CD4-positive, alpha-beta T cell treated with Interleukin-1 beta for 1 hour (primary cell): ENCODE measurements at places on chromosomes 2 and 18.

- DNase-seq = no peak
Observed at GRCh38 chr18:35311496-35311895, 21.5 kb upstream of the ZSCAN30 start.

- DNase-seq = no peak
Observed at GRCh38 chr2:235541838-235542549, 48.2 kb downstream of the AGAP1 start.

DNA sequence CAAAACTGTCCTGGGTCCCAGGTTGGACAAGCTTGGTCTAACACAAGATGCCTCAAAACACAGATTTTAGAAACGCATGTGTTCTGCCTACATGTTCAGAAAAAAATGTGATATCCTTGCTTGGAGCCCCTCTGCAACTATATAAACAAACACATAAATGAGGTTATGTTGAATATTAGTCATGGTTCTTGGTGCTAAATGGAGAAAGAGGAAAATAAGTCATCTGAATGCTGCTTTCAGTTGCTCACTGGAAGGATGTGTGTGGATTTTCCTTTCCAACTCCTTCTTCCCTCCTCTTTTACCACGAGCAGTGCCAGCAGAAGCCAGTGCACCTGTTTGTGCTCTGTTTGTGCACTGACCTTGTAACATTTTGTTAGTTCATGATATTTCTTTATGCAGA, 85.3 kb downstream of the PIEZO2 start:
- DNase-seq = no peak

DNA sequence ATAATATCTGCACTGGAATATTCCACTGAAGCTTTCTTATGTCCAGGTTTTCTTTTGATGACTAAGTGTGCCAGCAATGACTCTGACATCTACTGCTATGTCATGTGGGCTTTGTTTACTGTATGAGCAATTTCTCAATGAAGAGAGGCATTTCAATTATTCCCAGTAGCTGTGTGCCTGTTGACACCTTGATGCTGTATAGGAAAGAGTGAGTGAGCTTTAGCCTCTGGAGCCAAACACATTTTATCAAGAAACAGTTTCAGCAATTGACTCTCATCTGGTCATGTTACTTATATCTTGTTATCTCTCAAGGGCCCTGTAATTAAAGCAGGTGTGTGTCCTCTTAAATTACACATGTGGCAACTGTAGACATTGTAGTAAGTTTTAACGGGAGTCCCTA, 493.2 kb upstream of the FANCL start:
- no peak for DNase-seq

- no peak for DNase-seq
Observed at GRCh38 chr2:231371430-231372054, 24.0 kb upstream of the B3GNT7 start.

DNA sequence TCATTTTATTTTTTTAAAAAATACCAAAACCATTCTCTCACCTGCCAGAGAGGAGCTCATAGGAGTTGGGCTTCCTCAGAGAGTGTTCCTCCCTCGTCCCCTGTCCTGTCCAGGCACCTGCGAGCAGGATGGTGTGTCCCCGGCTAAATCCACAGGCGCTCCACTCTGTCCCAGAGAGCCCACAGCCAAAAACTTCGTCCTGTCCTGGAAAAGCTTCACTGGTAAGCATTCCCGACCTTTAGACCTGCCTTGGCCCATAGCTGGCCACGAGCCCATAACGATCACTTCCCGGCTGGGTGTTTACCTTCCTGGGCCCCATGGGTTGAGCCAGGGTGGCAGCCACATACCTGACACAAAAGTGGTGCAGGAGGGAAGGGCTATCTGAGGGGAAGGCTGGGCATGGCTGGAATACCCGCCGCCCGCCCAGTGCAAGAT, at the start of gene NGEF:
Gene NGEF, minus strand, starts transcription at position 230 of the 435 bp plus-strand sequence. CDS start 38,366 bp downstream, outside the sequence.
- DNase-seq = no peak

DNA sequence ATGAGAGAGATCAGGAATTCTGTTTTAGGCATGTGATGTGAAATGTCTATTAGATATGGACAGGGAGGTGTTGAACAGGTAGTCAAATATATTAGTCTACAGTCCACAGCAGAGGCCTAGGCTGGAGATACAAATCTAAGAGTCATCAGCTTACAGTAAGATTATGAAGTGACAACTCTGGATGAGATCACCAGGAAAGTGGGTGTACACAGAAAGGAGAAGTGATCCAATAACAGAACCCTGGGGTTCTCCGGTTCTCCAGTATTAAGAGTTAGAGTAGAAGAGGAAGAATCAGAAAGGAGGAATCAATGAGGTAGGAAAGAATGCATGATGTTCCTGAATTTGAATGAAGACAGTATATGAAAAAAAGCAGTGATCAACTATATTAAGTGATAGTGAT, 362.3 kb downstream of the FIGN start:
- DNase-seq = no peak

DNA sequence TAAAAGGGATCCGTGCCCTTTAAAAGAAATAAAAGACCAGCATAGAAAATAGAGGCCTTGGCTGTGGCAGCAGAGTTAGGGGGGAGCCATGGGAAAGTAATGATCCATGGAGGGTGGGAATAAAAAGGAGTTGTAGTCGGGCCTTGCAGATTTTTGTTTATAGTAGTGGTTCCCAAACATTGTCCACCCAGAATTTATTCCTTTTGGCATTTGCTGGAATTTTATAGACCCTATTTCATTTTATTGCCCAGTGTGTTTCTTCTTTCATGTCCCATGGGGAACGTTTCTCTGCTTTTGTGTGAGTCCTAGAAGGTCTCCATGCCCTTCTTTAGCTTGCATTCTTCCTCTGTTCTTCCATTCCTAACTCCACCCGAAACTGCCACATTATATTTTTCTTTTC, 222.2 kb downstream of the LTBP1 start:
- no peak for DNase-seq

DNA sequence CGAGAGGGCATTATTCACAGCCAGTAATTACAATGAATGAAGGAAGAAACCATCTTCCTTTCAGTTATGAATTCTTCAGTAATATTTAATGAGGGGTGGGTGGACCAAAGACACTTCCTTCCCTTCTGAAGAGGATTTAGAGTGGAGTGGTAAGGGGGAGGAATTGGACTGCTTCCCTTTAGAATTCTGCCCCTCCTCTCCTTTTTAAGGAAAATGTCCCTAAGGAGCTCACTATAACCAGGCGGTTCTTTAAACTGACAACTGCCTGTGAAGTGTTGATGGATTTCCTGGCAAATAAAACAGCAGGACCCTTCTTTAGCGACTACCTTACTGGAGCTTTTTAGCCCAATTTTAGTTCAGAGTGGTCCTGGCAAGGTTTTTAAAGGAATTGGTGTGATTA, 86.4 kb downstream of the LIMS1 start:
- DNase-seq = no peak

- DNase-seq = no peak
Observed at GRCh38 chr2:178629463-178629862, 149.2 kb downstream of the PLEKHA3 start.

DNA sequence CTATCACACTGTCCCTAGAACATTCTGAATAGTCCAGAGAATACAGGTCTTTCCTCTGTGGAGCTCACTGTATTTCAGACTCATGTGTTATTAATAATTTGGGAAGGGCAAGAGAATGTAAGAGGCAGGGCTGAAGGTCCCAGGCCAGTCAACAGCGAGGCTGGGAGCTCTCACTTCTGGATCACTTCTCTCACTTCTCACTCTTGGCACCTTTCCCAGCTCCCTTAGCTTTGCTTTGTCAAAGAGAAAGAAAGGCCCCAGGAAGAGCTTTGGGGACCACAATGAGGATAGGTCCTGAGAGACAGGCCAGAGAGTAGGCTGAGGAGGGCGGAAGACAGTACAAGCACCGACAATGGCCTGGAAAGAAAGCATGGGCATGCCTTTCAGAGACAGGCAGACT, 11.2 kb downstream of the EFR3B start:
- no peak for DNase-seq

GRCh38 chr2:237147317-237147716, 61.6 kb downstream of the COPS8 start:
- DNase-seq = no peak

GRCh38 chr2:126751477-126751876, 95.5 kb downstream of the GYPC start:
- no peak for DNase-seq

GRCh38 chr18:3679241-3679640, 229.3 kb downstream of the TGIF1 start:
- DNase-seq = no peak

DNA sequence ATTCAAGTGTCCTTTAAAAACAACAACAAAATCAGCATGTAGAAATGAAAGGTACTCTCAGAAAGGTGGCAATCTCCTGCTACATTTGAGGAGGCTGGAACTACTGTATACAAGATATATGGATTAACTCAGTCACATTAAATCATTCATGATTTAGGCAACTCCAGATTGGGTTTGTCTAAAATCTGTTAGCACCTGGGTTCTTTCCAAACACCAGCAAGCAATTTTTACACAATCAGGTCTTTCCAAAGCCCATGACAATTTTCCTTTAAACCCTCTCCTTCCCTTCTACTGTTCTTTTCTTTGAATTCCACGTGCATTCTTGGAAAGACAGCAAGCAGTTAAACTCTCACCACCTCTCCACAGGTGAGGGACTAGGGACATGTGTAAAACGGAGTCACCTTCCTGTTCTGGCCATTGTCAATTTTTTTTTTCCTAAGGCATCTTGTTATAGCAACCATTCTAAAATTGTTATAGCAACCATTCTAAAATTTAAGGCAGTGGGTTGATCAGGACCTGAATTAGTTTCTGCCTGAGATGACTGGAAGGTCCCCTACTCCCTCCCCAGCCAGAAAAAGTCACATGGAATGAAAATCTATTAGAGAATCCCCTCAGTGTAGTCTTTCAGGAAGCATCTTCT, 113.9 kb downstream of the ANKRD44 start:
- DNase-seq = no peak

DNA sequence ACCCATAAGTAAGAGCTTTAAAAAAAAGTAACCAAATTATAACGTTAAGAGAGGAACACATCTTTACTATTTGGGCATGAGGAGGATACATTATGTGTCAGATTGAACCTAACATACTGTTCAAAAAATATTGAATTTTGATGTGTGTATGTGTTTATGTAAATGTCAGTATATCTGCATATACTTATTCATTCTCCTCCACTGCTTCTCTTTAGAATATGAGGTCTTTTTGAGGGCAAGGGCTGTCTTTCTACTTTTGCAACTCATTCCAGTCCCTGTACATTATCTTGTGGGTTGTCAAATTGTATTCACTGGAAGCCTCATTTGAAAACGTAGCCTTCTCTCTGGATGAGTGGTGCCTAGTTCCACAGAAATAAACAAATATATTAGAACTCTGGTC, 509.4 kb upstream of the HNMT start:
- DNase-seq = no peak

GRCh38 chr2:60839126-60839813, 42.1 kb upstream of the REL start:
- no peak for DNase-seq

DNA sequence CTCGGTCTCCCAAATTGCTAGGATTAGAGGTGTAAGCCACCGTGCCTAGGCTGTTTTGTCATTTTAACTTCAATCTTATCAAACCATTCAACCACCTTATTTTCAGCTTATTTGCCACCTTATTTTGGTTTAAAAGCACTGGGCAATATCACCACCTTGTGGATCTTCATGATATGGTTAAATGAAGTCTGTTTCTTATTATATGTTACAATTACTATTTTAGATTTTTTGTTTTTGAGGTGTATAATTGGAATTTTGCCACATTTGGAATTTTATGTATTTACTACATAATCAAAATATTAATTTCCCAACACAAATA, 43.8 kb upstream of the SCN9A start:
- no peak for DNase-seq
